ENCODE measurements at places on chromosomes 4 and X.

DNA sequence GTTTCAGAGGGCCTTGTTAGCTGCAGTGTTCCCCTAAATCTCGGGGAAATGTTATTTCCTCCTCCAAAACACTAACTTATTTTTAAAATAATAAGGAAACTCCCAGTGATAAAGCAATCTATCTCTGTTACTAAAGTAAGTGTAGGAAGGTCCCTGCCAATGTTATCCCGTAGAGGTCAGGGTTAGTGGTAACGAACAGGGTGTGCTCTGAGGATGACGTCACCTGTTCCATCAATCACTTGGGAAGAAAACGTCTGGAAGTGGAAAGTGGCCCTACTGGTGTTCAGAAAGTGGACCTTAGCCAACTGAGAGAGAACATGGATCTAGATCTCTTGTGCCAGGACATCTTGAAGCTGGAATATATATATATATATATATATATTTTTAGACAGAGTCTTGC, 249.5 kb downstream of the BCOR start:
- DNase-seq = no peak

DNA sequence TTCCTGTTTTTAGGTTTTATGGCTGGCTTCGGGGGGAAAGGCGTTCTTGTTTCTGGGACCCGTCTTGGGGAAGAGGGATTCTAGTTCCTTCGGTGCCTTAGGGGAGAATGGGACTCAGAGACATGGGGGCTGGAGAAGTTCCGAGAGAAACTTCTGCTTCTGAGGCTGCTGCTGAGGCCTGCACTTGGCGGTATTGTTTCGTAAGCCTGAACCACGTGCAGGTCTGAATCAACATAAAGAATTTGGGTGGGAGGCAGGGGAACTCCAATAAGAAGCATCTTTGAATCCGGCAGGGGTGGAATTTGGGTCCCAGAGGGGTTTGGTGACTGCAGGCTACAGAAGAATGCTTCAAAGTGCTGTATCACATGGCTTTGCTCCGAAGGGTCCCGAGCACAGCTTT, 15.1 kb downstream of the XG start:
- no peak for DNase-seq

- DNase-seq = no peak
Measured at GRCh38 chr4:157896726-157897125, 276.1 kb downstream of the GASK1B start.

GRCh38 chrX:38206542-38206941, 14.1 kb downstream of the SRPX start:
- no peak for DNase-seq

GRCh38 chr4:15963001-15963451, at the start of gene FGFBP2:
Gene FGFBP2 (minus strand): TSS chr4:15963175. CDS start chr4:15963129, 46 bp downstream.
- peak; percentile 38 for DNase-seq

Data from activated CD8-positive, alpha-beta memory T cell treated with anti-CD3 and anti-CD28 coated beads for 4 hours (primary cell).